ENCODE measurements at places on chromosomes 4 and X.

DNA sequence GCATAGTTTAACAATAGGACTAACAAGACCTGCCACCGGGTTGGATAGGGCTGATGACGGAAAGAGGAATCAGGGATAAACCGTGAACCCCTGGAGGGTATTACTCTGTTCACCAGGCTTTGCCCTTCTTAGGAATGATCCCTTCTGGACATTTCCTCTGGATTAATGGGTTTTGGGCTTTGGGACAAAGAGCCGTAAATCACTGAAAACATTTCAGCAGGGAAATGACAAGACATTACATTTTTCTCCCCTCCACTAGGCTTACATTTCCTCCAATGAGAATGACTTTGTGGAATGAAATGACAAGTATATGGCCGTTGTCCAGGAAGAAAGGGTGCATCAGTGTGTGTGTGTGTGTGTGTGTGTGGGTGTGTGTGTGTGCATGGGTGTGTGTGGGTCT, 25.9 kb upstream of the RBPJ start:
- no peak for DNase-seq

DNA sequence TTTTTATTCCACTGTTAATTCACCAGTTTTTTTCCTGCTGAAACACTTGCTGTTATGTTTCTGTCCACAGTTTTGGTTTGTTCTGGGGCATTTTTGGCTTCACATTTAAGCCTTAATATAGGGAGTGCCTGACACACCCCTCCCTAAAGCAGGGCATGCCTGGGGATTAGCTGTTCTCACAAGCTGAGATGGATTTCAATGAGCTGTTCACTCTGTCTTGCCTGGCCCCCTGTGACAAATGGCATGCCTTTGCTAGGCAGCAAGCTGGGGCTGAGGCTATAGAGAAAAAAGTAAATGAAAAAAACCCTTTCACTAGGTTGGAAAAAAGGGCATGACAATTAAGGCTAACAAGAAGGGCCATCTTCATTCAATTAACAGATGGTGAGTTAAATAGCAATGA, 22.4 kb downstream of the LPAR4 start:
- DNase-seq = peak; percentile 89

GRCh38 chrX:29535212-29536162, 679.9 kb upstream of the MAGEB2 start:
- no peak for DNase-seq

DNA sequence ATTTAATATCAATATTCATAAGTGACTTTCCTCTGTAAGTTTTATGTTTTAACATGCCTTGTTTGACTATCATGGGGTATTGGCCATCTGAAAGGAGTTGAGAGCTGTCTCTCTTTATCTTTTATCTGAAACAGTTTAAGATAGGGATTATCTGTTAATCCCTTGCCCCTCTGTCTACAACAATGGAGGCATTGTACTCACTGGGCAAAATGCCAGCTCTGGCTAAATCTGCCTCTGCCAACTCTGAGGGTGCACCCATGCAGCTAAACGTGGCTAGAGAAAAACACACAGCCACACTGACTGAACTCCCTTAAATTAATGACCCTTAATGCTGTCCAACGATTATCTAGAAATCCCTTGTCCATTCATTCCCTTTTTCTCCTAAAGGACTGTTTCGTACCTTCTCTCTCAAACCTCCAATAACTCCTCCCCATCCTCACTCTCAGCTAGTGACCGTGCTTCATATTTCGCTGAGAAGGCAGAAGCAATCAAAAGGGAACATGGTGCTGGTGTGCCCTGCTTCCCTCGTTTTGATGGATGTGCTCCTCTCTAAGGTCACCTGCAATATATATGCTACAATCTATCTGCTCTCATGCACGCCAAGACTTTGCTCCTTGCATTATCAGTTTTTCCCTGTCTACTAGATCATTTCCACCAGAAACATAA, 10.3 kb downstream of the PHKA2 start:
- DNase-seq = peak; percentile 37

GRCh38 chr4:182231496-182231895, 11.7 kb upstream of the TENM3 start:
- peak; percentile 75 for DNase-seq

DNA sequence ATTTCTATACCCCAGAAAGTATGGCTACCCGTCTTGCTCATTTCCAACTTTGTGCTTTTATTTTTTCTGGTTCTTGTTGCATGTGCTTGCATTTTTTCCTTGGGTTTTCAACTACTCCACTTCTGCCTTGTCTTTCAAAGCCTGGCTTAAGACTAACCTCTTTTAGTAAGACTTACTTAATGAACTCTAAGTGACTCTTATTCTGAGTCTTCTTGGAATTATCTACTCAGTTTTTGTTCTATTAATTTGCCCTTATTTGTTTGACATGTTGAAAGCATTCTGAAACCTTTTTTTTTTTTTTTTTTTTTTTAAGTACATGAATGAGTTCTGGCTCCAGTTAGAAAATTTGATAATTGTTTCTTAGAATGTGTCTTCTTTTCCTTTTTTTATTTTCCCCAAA, 74.8 kb downstream of the SLIT2 start:
- peak; percentile 14 for DNase-seq

DNA sequence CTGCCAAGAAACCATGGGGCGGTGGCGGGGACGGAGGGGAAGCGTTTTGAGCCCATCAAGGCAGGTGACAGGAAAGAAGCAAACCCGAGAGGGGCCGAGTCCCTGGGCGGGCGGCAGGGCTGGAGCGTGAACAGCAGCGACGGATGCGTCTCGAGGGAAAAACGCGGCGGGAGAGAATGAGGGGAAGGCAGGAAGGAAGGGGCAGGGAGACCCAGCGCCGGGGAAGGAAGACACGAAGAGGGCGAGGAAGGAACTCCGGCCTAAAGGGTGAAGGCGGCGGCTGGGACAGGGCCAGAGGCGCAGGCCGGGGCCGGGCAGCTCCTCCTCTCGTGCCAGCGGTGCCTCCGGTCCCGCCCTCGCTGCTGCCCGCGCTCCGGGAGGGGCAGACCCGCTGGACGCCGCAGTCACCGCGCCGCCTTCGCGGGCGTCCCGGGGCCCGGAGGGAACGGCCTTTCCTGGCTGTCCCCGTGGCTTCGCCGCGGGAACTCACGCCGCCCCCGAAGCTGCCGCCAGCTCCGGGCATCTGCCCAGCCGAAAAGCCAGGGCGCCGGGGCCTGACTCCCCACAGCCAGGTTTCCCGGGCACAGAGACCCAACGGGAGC, 751 bp upstream of the RGS12 start:
- DNase-seq = peak; percentile 71

DNA sequence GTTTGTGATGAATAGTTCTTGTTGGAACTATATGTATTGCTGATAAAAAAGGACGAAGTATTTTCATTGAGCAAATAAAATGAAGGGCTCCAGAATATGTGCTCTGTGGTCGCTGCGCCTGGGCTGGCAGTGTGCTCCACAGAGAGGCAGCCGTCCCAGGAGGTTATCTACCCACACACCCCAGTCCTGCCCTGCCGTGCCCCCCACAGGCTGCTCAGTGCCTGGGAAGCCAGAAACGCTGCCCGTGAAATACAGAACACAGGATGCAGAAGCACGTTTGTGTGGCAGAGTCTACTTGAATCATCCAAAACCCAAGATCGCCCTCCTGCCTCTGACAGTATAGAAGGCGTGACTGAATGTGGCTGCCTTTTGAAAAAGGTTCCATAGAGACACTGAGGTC, 1.4 kb downstream of the CLDN22 start:
- no peak for DNase-seq

- DNase-seq = no peak
Measured at GRCh38 chr4:20217521-20217920, 34.2 kb upstream of the SLIT2 start.

GRCh38 chrX:22629105-22629725, 356.5 kb downstream of the CBLL2 start:
- DNase-seq = no peak

GRCh38 chr4:34636623-34637022, 1607.7 kb downstream of the ARAP2 start:
- no peak for DNase-seq

DNA sequence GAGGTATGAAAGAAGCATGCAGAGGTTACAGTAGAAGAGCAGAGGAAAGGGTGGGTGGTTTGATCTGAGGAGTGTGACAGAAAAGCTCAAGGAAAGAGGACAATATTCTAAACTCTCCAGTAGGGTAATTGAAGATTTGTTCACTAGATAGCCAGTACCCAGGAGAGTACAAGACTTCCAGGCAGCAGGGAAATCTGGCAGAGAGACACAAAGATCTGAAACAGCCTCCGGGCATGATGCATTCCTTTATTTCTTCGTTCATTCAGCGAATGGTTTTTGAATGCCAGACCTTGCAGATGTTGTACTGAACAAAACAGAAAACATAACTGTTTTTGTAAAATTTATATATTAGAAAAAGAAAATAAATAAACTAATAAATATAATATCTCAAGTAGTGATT, 766.6 kb downstream of the FAT4 start:
- no peak for DNase-seq

DNA sequence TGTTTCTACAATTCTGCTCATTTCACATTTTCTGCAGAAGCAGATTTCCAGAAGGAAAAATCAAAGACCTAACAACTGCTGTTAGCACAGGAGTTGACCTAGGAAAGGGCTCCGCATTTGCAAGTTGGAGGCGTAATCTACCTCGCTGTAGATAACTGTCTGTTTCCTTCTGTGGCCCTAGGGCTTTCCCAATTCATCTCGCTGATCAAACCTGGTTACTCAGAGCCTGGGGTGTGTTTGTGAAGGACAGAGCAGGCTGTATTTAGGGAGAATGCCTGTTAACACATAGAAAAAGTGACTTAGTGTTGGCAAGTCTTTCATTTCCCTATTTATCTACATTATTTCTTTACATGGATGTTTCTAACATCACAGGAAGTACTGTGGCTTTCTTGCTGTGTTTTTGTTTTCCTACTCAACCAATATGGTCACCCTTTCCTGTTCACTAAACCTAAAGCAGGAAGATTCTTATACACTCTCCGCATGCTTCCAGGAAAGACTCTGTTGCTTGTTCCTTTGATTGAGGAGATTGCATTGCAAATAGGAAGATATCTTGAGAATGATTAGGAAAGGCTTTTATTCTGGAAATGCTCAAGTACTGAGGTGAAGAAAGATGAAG, 40.5 kb downstream of the AGA start:
- no peak for DNase-seq

DNA sequence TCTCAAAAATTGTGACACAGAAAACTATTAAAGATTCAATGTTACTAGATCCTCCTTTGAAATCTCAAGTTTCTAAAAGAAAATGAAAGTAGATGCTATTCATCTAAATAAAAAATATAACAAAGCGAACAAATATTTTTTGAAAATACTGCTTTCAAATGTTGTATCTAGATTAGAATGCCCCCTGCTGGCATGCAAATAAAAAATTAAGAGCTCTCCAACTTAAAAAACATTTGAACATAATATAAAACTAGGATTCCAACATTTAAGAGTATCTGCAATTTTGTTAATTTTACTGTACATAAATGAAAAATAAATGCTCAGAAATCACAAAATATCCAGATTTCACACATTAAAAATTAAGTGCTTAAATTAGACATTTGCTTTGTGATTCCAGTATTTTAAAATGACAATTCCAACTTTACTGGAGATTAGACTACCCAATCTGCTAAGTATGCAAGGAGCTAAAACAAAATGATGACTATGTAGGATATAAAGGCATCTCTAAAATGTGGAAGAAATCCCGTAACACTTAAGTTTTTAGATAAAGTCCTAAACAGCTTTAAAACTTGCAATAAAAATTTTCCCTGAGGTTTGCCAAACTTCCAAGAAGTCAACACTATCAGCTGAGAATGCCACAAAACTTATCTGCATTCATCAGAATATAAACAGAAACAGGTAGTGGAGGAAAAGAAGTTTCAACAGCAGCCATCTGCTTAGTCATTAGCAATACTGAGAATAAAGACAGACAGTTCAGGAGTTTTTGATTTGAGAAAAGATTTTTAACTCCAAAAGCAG, 32.7 kb downstream of the DHX15 start:
- peak; percentile 24 for DNase-seq

GRCh38 chr4:39763714-39764572, 66.0 kb downstream of the UBE2K start:
- DNase-seq = no peak

DNA sequence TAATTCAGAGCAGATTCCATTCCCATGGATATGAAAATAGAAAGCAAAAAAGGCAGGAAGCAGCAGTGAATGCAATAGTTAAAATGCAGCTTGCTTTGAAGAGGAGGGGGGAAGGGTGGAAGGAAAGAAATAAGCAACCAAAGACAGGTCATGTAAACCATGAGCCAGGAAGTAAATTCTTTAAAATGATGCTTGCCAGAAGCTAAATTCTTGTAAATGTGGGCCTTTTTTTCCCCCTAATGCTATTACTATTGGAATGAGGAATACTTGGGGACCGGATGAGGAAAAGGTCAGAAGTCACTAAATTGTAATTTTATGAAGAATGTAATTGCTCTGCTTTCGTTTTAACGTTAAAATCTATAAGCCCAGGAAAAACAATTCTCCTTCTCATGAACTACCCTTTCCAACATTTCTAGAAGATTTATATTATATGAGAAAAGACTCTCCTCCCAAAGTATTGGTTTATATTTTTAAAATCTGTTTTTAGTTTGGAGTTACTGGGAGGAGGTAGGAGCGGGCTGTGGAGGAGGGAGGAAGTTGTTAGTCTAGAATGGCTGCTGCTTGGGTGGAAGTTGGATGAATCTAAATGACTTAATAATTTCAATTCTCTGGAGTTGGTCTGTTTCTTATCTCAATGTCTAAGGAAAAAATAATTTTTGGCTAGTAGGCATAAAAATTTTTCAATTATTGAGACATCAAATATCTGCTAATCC, 77.6 kb upstream of the PCDH18 start:
- DNase-seq = peak; percentile 77

GRCh38 chr4:77310931-77311330, 153.9 kb downstream of the CCNG2 start:
- DNase-seq = no peak

DNA sequence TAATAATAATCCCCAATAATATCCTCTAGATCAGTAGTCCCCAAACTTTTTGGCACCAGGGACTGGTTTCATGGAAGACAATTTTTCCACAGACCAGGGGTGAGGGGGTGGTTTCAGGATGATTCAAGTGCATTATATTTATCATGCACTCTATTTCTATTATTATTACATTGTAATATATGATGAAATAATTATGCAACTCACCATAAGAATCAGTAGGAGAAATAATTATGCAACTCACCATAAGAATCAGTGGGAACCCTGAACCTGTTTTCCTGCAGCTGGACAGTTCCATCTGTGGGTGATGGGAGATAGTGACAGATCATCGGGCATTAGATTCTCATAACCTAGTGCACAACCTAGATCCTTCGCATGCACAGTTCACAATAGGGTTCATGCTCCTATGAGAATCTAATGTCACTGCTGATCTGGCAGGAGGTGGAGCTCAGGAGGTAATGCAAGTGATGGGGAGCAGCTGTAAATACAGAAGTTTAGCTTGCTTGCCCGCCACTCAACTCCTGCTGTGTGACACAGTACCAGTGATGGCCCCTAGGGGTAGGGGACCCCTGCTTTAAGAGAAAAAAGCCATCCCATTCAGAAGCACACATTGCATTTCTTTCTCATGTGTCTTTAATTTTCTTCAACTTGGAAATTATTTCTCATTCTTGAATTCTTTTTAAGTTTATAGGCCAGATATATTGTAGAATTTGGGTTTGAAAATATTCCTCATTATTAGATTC, 16.0 kb upstream of the SH3RF1 start:
- no peak for DNase-seq

Data from tongue (tissue), 3 donors.